ENCODE measurements at places on chromosomes 16 and 17.

GRCh38 chr16:67539691-67540635 lies 11.3 kb downstream of the RIPOR1 start:
- DNase-seq, result peak; percentile 52

DNA sequence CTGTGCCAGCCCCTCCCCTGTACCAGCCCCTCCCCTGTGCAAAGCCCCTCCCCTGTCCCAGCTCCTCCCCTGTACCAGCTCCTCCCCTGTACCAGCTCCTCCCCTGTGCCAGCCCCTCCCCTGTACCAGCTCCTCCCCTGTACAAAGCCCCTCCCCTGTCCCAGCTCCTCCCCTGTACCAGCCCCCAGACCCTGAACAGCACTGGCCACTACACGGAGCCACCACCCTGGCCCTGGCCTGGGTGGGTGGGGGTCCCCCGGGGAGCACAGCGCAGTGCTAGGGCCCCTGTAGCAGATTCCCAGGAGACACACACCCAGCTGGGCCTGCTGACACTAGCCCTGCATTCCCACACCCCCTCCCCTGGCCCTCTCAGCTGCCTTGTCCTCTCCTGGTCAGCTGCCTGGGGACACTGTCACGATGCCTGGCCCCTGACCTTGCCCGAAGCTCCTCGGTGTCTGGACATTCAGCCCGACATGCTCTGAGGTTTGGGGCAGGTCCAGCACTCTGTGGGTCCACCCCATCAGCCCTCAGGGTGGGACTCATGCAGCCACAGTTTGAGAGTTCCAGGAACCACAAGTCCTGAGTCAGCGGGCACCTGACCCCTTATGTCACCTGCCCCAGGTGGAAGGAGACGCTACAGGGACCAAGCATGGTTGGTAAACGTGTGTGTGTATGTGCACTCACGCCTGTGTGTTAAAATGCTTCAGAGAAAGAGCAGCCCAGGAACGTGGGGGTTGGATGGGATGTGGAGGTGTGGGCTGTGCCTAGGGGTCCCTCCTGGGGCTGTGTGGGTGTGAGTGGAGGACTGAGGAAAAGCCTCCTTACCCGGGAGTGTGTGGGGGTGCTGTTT lies 114.2 kb downstream of the METRNL start:
- peak; percentile 66 for DNase-seq

DNA sequence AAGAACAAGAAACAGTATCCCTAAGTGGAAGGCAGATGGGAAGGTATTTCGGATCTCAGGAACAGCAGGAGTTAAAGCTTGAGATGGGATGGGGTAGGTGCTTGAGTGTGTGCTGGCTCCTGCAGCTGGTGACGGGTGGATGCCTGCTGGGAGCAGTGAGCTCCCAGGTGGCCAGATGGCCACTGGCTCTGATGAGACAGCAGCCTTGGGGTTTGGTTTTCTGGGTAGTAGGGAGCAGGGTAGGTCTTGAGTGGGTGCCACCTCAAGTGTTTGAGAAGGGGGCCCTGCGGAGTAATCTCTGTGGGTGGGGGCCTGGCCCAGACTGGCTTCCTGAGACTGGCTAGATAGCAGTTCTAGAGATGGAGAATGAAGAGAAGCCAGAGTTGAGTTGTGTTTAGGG lies 10.3 kb downstream of the EPN2 start:
- DNase-seq, result no peak

DNA sequence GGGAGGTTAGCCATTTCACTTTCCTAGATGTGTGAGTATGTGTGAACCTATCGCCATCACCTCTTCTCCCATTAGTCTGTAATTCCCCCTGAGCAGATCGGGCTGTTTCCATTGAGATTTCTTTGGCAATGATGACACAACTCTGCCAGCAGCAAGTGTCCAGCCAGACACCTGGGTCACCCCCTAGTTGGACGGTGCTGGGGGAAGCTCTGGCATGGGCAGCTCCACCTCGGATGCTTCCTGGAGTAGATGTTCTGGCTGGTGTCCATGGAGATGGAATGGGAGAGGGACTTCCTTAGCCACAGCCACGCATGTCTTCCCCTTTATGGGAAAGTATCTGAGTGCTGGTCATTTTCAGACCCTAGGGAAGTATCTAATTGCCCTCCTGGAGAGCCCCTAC lies 247.9 kb upstream of the RPL38 start:
- DNase-seq, result no peak

- peak; percentile 89 for DNase-seq
Observed at GRCh38 chr16:29029168-29029994, 44.5 kb downstream of the LAT start.

- no peak for DNase-seq
Observed at GRCh38 chr17:34511931-34512330, 67.5 kb upstream of the TMEM132E start.

GRCh38 chr17:41962768-41963434 lies 3.7 kb upstream of the CNP start:
- DNase-seq, result peak; percentile 84

- DNase-seq, result no peak
Observed at GRCh38 chr16:87558682-87559081, 43.6 kb upstream of the JPH3 start.

- no peak for DNase-seq
Observed at GRCh38 chr17:77786090-77786489, 172.4 kb upstream of the TNRC6C start.

- DNase-seq, result no peak
Observed at GRCh38 chr16:47463771-47464624, 2.9 kb downstream of the PHKB start.

GRCh38 chr16:8720080-8720966 lies 45.9 kb downstream of the ABAT start:
- no peak for DNase-seq

DNA sequence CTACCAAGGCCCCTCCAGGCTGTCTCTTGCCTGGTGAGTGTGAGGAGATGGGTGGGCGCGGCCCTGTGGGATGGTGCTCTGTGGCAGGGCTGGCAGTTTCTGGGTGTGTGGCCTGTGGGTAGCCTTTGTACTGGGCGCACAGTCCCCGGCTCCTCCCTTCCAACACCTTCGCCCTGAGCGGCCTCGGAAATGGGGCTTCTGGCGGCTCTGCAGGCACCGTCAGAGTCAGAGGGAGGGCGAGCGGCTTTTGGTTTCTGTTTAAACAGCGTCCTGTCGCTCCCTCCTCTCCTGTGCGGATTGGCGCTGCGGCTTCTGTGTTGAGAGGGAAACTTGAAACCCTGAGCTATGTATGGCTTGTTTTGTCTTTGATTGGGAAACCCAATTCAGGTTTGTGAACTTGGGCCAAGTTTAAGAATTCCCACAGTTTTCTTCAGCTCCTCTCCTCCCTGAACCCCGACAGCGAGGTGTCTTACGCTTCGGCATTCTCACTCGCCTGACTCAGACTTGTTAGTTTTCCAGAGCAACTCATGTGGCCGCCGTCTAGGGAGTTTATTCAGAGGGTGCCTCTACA lies 8.3 kb upstream of the ZNF750 start:
- DNase-seq, result no peak

GRCh38 chr17:41354536-41354935 lies 3.9 kb upstream of the KRT33A start:
- DNase-seq, result no peak

DNA sequence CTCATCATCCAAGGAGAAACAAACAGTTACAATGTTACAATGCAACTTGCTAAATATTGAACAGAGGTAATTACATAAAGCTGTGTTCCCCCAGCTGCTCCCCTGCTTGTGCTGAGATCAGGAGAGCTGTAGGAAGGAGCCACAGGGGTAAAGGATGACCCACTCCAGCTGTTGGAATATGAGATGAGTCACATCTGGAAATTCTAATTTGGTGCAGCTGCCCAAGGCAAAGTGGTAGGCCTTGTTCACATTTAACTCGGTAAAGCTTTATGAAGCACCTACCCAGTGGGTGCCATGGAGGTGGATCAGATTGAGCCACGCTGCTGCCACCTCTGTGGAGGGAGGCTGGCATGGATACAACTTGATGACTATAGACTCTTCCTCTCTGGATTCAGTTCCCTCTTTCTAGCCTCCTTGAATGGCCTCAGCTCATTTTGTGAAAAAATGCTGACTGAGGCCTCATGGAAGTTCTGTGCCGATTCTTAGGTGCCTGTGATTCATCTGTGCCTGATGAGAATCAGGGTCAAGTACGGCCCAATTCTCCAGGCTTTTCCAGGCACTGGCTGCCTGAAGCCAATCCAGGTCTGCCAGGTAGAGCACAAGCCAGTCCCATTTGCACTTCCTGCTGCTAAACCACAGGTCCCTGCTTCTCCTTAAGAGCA lies 7.4 kb downstream of the ZNF689 start:
- DNase-seq, result no peak

GRCh38 chr17:34709158-34709754 lies 129.9 kb downstream of the TMEM132E start:
- no peak for DNase-seq

- DNase-seq, result peak; percentile 38
Observed at GRCh38 chr17:83151442-83152226, 72.2 kb downstream of the METRNL start.

- DNase-seq, result no peak
Observed at GRCh38 chr17:66310528-66311148, 8.2 kb downstream of the PRKCA start.

- no peak for DNase-seq
Observed at GRCh38 chr16:59463776-59464175, 729.7 kb upstream of the GOT2 start.

Measured in activated CD8-positive, alpha-beta memory T cell treated with anti-CD3 and anti-CD28 coated beads, Interleukin-2, amount 50 U/mL, for 48 hours (primary cell).